ENCODE measurements at places on chromosomes 1 and 21.
A peak's percentile ranks its signal among the peaks of the same experiment; 100 is the strongest.

DNA sequence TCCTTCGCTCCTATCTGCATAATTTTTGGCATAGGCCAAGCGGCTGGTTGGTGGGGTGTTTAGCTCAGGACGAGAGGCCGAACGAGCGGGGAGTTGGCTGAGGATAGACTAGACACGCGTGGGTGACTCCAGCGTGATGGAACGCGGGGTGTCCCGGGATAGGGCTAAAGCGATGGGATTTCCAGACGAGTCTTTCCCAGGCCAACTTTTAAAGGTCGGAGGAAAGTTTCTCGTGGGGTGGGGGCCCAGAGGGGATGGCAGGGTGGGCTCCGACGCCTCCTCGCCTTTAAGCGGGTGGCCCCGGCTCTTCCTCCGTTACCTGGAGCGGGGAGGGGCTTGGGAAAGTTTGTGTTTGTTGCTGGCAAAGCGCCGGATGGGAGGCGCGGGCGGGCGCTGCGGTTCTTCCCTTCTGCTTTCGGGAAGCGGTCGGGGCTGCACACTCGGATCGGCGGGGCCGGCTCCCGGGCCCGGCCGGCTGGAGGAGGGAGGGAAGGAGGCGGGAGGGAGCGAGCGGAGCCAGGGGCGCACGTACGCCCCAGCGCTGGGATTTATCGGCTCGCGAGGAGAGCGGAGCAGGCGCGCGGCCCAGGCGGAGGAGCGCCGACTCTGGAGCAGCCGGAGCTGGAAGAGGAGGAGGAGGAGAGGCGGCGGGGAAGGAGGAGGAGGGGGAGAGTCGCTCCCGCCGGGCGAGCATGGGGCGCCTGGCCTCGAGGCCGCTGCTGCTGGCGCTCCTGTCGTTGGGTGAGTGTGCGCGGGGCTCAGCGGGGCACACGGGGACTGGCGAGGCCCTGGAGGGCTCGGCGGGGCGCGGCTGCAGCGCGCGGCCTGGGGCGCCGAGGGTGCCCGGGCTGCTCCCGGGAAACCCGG lies at the start of gene PTGFRN:
Gene PTGFRN (plus strand): TSS at position 405 of the 867 bp plus-strand sequence. CDS start 288 bp downstream, at position 693.
- DNase-seq: peak; percentile 89

- DNase-seq: no peak
Measured at GRCh38 chr1:147850737-147851136, 51.9 kb upstream of the GJA8 start.

DNA sequence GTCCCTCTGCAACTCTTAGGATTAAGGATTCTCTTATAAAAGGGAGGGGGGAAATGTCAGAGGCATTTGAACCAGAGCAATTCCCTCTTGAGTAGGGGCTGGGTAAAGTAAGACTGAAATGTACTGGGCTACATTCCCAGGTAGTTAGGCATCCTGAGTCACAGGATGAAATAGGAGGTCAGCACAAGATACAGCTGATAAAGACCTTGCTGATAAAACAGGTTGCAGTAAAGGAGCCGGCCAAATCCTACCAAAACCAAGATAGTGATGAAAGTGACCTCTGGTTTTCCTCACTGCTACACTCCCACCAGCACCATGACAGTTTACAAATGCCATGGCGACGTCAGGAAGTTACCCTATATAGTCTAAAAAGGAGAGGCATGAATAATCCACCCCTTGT lies 14.3 kb upstream of the COX20 start:
- no peak for DNase-seq

DNA sequence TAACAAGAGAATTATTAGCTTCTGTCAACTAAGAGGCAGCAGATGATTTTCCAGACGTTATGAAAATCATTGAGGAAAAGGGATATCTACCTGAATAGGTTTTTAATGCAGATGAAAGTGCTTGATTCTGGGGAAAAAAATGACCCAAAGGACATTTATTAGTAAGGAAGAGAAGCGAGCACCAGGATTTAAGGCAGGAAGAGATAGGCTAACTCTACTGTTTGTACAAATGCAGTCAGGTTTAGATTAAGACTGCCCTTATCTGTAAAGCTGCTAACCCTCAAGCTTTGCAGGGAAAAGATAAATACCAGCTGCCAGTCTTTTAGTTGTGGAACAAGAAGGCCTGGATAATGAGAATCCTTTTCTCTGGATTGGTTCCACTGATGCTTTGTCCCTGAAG lies 33.0 kb upstream of the LRIG2 start:
- no peak for DNase-seq

GRCh38 chr1:182051938-182052337 lies 9.6 kb downstream of the ZNF648 start:
- DNase-seq: no peak

DNA sequence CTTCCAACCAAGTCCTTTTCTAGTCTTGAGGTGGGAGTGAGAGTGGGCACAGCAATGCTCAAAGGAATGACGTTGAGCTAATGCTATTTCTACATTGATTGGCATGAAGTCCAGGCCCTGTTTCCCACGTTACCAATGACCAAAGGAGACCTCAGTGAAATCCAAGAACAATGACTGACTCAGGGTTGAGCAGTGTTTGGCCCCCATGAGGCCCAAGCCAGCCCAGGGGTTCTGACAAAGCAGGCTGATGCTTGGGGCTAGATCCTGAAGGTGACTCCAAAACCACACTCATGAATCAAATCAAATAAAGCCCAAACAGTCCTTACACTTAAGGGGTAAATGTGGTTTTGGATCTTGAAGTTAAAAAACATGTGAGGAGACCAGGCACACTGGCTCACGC lies 278.5 kb upstream of the GJB5 start:
- DNase-seq: no peak

DNA sequence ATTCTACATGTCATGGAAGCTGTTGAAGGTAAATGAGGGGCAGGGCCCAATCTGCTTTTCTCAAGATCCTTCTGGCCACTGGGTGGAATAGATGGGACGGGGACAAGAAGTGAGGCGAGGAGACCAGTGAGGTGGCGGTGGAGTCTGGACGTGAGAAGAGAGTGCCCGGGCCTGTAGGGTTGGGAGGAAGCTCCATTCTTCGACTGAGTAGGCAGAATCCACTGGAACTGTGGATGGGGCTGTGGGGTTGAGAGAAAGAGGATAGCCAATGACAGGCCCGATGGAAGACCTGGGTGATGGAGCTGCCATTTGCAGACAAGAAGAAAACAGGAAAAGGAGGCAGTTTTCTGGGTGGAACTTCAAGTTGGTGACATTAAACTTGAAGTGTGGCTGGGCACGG lies 10.3 kb downstream of the SLC1A7 start:
- DNase-seq: no peak

DNA sequence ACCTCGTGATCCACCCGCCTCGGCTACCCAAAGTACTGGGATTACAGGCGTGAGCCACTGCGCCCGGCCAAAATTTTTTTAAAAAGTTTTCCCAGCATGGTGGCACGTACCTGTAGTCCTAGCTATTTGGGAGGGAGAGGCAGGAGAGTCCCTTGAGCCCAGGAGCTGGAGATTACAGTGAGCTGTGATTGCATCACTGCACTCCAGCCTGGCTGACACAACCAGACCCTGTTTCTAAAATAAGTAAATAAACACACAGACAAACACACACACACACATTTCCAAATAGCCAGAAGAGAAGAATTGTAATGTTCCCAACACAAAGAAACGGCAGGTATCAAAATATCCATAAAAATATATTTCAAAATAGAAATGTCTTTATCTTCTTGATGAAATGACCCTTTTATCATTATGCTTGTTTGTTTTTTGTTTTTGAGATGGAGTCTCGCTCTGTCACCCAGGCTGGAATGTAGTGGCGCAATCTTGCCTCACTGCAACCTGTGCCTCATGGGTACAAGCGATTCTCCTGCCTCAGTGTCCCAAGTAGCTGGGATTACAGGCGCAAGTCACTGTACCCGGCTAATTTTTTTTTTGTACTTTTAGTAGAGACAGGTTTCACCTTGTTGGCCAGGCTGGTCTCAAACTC lies 9.3 kb downstream of the HES2 start:
- no peak for DNase-seq

GRCh38 chr21:14353726-14354125 lies 29.2 kb downstream of the HSPA13 start:
- no peak for DNase-seq

- no peak for DNase-seq
Measured at GRCh38 chr1:47703156-47703825, 265.4 kb downstream of the FOXD2 start.

GRCh38 chr1:165886983-165887382 lies 59.6 kb downstream of the UCK2 start:
- no peak for DNase-seq

GRCh38 chr1:116817582-116818064 lies 63.4 kb downstream of the CD2 start:
- DNase-seq: no peak

GRCh38 chr1:85894651-85895050 lies 186.4 kb upstream of the ZNHIT6 start:
- peak; percentile 70 for DNase-seq

- peak; percentile 77 for DNase-seq
Measured at GRCh38 chr1:150976879-150977694, 2.5 kb upstream of the CERS2 start.

DNA sequence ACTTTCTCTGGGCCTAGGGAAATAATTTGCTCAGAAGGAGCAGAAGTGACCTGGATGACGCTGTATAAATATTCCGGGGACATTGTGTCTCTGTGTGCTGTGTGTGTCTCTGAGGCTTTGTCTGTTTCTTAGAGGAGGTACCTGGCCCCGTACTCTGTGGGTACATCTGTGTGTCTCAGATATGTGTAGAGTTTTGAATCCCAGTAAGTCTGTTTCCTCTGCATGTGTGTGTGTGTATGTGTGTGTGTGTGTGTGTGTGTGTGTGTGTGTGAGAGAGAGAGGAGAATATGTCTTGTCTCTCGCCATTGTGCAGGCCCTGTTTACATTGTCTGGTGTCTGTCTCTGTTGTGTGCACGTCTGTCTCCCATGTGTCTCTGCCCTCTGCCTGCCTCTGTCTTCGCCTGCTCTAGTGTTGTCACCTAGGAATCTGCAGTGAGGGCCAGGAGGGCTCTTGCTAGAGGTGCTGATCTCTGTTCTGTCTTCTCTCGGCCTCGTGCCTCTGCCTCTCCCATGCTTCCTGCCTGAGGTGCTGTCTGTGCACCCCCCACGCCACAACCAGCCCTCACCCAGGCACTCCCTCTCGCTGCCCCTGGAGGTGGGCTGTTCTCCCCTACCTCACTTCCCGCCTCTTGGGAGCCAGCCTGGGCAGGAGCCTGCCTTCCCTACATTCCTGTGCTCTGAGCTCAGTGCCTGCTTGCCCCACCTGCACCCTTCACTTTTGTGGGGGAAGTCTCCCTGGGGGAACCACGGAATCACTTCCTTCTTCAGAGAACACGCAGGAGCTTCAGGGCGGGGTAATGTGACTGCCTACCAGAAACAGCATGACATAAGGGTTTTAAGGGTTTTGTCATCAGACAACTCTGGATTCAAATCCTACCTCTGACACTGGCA lies 5.9 kb downstream of the MAP7D1 start:
- DNase-seq: no peak

GRCh38 chr1:180842052-180842451 lies 70.6 kb upstream of the KIAA1614 start:
- DNase-seq: no peak

GRCh38 chr1:151049458-151049857 lies 1.9 kb downstream of the C1orf56 start:
- no peak for DNase-seq

GRCh38 chr1:246760422-246761347 lies 36.5 kb downstream of the SCCPDH start:
- DNase-seq: no peak

GRCh38 chr1:178465011-178465410 lies 31.8 kb downstream of the CLEC20A start:
- DNase-seq: no peak

- no peak for DNase-seq
Measured at GRCh38 chr1:29325675-29326074, 89.4 kb downstream of the PTPRU start.

- DNase-seq: no peak
Measured at GRCh38 chr1:93296555-93297154, 49.1 kb upstream of the DR1 start.

DNA sequence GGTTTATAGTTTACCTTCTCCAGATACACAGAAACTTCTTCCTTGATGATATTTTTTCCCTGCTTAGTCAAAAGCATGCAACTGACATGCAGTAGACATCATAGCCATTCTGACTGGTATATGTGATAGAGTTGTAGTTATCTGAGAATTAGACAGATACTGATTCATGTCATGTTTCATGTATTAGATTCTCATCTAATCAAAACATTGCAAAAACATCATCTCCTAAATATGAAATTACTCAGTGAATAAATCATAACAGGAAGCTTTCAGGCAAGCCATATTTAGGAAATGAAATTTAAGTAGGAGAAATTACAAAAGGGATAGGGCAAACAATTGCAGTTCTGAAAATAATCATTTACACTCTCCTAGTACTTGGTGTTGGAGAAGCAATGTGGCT lies 38.4 kb upstream of the ASB17 start:
- DNase-seq: no peak

DNA sequence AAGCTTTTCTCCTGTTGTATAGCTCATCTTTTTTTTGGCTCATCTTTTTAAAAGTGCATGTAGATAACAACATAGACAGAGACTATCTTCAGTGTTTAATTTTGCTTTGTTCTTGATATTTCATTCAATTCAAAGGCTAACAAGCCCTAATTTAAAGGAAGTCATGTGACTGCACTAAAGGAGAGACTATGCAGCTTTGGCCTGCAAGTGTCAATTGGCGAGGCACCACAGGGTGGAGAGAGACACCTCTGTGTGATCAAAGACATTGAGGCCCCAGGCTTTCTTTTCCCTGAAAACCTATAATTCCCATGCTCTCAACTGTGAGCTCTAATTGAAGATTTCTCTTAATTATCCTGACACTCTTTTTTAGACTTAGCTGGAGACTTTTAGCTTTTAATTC lies 53.6 kb downstream of the CHODL start:
- DNase-seq: no peak

Data from femur (tissue), 1 donor.